ENCODE measurements at places on chromosomes 4 and X.

DNA sequence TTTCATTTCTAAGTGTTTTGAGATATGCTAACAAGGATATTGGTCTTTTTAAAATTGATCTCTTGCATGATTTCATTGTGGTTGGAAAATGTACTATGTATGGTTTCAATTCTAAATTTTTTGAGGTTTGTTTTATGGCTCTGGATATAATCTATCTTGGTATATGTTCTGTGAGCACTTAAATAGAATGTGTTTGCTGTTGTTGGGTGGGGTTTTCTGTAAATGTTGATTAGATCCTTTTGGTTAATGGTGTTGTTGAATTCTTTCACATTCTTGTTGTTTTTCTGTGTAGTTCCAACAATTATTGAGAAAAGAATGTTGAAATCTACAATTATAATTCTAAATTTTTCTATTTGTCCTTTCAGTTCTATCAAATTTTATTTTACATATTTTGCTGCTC is 42.6 kb upstream of the GNRHR start:
- DNase-seq: no peak

DNA sequence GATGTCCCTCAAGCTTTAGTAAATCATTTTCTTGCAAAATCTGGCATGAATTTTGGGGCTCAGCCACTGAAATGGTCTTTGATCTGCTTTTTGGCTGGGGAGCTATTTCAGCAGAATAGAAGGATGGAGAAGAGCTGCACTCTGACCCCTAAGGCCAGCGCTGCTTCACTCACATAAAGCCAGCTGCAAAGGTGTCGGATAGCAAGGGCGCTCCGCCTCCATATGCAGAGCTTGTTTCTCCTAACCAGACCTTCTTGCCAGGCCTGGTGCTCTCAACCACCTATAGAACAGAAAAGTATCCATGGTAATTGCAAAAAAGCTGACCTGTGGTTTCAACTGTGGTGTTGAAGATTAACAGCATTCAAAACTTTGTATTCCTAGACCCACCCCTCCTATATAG is 24.1 kb upstream of the COQ2 start:
- DNase-seq: no peak

GRCh38 chrX:56113785-56114436 is 118.2 kb upstream of the KLF8 start:
- DNase-seq: no peak

DNA sequence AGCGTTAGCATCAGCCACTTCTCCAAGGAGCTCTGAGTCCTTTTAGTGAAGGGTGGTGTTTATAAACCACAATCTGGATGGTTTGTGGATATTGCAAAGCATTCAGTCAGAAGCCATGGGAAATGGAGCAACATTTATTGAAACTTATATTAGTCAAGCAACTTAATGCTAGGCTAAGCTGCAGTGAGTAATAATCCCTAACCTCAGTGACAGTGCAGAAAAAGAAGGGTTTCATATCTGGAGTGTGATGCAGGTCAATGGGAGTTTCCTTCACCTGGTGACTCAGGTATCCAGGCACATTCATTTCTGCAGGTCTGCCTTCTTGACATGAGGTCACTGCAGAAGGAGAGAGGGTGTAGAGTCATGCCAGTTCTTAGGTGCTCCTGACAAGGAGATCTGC is 10.4 kb upstream of the DRD5 start:
- DNase-seq: no peak

GRCh38 chr4:153676984-153677383 is 7.1 kb upstream of the TLR2 start:
- no peak for DNase-seq

DNA sequence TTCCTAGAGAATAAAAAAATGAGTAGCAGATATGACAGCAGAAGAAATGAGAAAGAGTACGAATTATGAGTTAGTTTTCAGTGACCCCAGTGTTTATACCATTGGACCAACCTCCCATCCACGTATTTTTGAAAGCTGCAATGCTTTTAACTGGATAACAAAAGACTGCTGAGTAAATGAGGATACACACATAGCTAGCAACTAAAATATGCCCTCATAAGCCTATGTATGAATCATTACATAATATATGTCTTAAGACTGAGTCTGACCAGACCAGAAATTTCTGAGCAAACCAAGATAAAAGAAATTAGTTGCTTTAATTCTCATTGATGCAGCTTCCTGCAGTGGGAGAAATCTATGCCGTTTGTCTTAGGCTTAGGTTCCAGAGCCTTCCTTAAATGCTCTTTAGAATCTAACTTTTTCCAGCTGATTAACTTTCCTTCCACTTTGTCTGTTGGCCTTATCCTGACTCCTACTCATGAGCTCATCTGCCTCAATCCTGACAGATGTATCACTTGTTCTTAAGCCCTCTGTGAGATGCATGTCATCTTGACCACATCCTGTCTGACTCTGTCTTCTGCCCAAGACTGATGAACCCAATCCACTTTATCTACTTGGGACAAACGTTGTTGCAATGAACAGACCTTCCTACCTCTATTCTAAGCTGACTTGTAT is 301.4 kb upstream of the AADAT start:
- DNase-seq: no peak

GRCh38 chr4:87100168-87100567 is 120.2 kb downstream of the KLHL8 start:
- DNase-seq: no peak

All from mucosa of gallbladder (tissue), 1 donor.